Fibroblast of skin of back (primary cell): ENCODE measurements at places on chromosomes 12 and 14.

DNA sequence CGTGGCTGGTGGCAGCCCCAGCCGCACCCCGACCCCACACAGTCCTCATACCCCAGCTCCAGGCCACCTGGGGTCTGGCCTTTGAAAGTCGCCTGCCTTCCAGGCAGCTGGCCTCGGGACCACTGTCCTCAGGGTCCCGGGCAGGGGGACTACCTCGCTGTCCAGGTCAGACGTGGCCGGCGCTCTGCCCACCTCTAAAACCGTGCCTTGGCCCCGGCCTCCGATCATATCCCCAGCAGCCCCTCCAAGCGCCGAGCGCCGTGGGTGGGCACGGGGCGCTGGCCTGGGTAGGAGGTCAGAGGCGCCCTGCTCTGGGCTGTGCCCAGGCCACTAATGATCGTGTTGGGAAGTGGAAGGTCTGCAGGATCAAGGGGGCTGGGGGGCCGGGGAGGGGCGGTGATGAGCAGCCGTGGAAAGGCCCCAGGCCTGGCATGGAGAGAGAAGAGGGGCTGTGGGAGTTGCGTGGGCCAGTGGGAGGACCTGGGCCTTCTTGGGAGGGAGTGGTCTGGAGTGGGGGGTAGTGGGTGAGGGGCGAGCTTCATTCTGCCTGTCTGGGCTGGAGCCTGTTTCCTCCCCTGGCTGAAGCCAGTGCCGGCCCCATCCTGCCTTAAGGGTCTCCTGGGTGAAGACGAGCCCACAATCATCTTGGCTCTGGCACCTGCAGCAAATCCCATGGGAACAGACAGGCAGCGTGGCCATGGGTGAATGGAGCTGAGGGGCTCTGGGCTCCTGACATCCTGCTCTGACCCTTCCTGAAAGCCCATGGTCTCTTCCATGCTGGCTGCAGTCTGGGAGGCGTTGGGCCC lies 4.9 kb downstream of the TMEM121 start:
- no peak for DNase-seq

- peak; percentile 63 for DNase-seq
Observed at GRCh38 chr14:41549821-41550607, 56.7 kb upstream of the LRFN5 start.

DNA sequence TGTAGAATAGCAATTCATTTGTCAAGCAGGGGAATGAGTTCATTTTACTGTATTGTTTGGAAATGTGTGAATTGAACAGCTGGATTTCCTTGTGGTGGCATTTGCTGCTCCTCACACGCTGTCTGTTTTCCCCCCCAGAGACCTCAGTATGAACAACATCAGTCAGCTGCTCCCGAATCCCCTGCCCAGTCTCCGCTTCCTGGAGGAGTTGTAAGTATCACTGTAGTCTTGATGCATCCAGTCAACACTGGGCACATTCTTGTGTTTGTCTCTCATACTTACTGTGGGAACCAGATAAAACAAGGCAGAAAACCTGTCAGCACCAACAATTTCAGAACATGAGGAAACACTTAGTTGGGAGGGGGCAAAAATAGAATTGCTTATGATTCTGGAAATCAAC lies 64.9 kb downstream of the LGR5 start:
- DNase-seq: peak; percentile 72

DNA sequence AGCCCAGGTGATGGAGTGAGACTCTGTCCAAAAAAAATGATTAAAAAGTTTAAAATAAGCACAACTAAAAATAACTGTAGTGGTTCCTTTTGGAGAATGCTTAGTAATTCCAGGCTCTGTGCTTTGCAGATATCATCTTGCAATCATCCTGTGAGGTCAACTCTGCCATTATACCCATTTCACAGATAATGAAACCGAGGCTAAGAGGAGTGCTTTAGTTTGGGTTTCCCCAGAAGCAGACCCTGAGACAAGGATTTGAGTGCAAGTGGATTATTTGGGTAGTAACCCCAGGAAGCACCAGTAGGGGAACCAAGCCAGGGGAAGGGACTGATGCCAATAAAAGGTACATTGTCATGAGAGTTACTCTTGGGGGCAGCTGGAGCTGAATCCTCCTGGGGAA lies 44.7 kb downstream of the RIN3 start:
- no peak for DNase-seq

DNA sequence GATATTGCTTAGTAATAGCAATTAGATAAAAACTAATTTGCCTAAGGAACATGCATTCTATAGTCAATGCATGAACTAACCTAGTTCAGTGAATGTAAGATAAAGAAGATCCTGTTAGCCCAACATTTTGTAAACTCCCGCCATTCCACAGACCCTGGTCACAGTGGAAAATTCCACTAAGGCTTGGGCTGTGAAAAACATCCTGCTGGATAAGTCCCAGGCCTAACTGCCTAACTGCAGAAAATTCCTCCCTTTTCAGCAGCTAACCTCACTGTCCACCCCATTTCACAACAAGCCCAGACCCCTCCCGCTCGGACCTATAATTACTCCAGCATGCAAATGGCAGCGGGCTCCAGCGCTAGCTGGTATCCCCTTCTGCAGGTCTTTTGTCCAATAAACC lies 97.9 kb upstream of the GARIN6 start:
- no peak for DNase-seq

DNA sequence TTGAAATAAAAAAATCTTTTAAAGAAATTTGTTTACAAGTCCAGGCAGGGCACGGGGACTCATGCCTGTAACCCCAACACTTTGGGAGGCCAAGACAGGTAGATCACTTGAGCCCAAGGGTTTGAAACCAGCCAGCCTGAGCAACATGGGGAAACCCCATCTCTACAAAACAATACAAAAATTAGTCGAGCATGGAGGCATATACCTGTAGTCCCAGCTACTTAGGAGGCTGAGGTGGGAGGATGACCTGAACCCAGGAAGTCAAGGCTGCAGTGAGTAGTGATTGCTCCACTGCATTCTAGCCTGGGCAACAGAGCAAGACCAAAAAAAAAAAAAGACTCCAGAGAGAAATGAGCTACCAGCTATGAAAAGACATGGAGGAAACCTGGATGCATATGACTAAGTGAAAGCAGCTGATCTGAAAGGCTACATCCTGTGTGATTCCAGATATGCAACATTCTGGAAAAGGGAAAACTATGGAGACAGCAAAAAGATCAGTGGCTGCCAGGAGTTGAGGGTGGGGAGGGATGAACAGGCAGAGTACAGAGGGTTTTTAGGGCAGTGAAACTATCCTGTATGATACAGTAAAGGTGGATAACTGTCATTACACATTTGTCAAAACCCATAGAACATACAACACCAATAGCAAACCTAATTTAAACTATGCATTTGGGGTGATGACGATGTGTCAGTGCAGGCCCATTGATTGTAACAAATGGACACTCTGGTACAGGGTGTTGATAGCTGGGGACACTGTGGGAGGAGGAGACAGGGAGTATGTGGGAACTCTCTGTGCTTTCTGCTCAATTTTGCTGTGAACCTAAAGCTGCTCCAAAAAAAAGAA lies 59.9 kb downstream of the PRKAB1 start:
- DNase-seq: no peak

- no peak for DNase-seq
Observed at GRCh38 chr14:94964931-94965330, 192.4 kb downstream of the DICER1 start.

DNA sequence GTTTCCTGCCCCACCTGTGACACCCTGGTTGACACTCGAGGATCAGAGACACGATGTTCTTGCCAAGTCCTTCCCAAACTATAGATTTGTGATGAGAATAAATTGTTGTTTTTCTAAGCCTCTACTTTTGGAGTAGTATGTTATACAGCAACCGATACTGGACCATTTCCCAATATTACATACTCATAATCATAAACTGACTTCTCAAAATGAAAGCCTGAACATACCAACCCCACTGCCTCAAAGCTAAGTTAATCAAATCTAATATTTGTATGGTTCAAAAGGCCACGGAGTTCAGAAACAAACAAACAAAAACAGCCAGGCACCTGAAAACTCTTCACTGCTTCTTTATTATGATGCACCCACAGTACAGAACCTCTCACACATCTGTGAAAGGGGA lies 52.3 kb upstream of the GPHB5 start:
- DNase-seq: no peak

- DNase-seq: peak; percentile 43
Observed at GRCh38 chr14:30988509-30988908, 36.9 kb upstream of the AP4S1 start.

DNA sequence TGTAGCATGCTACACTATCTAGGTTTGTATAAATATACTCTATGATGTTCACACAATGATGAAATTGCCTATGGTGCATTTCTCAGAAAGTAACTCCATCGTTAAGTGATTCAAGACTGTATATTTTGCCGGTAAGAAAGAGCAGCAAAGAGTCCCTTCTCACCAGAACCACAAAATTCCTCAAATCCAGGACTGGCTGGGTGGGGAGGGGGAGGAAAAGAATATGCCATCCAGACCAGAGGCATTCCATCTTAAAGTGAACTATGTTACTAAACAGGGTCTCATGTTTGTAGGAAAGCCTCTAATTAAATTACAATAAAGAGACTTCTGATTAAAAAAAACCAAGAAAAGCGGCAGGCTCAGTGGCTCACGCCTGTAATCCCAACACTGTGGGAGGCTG lies 11.5 kb downstream of the UBE2N start:
- peak; percentile 29 for DNase-seq

DNA sequence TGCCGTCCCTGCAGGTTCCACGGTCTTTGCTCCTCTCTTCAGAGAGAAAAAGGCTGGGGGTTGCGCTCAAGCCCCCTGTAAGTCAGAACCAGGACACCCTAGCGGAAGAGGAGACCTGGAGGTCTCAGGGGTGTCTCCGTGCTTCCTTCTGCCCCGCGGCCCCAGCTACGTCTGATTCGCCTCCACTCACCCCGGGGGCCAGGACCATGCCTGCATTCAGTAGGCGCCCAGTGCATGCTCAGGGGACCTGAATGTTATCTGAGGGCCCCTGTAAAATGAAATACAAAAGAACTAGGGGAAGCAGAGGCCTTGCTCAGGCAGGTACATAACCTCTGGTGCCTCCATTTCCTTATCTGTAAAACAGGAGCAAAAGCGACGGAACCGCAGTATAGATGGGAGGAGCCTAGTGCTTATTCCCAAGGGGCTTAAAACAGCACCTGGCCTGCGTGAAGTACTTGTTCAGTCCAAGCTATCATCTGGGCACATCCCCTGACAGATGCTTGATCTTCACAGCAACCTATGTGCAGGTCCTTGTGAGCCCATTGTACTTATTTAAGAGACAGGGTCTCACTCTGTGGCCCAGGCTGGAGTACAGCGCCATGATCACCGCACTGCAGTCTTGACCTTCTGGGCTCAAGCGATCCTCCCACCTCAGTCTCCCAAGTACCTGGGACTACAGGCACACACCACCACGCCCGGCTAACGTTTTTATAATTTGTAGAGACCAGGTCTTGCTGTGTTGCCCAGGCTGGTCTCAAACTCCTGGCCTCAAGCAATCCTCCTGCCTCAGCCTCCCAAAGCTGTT lies 110.3 kb upstream of the NCOR2 start:
- DNase-seq: no peak

- peak; percentile 54 for DNase-seq
Observed at GRCh38 chr12:84738481-84738972, 174.1 kb downstream of the SLC6A15 start.

GRCh38 chr14:28704153-28704552 lies 62.4 kb upstream of the FOXG1 start:
- no peak for DNase-seq

GRCh38 chr12:109518820-109519665 lies 41.6 kb downstream of the UBE3B start:
- peak; percentile 94 for DNase-seq

GRCh38 chr12:3534511-3534910 lies 43.5 kb downstream of the PRMT8 start:
- DNase-seq: no peak

DNA sequence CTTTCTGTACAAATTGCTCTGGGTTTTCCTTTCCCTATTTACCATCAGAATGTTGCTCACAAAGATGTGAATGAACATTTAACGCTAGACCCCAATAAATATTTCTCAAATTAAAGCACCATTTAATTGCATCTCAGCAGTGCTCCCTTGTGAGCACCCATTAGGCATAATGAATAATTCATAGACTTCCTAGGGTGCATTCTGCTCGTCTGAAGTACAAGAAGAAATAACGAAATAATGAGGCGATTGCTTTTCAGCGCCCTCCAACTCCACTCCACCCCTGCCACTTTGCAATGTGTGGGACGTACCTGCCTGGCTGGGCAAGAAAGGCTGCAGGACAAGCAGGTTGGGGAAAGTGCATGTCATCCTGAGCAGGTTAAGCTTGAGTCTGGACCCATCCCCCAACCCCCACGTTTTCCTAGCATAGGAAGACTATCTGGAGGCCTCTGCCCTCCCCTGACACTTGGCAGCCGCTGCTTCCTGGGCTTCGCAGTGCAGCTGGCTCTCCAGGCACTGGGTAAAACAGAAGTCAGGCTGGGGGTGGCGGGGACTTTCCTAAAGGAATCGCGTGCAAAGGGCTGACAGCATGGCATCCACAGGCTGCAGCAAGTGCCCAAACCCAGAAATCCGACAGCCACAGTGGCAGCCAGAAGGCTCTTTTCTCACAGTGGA lies 253.7 kb downstream of the DUSP6 start:
- peak; percentile 13 for DNase-seq

DNA sequence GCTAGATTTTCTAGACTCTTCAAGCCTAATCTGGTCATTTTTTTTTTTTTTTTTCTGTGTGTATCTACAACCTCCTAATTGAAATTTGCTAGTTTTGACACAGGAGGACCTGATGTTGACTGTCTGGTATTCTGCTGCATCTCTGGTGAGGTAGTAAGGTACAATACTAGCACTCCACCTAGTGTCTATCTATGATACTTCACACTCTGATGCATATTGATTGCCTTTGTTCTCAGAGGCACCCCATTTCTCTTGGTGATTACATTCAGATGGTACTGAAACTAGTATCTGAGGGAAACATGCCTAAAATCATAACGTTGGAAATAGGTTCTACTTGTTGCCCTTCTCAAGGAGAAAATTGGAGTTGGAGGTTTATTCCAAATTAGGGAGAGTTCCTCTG lies 930.5 kb upstream of the NOVA1 start:
- peak; percentile 54 for DNase-seq

DNA sequence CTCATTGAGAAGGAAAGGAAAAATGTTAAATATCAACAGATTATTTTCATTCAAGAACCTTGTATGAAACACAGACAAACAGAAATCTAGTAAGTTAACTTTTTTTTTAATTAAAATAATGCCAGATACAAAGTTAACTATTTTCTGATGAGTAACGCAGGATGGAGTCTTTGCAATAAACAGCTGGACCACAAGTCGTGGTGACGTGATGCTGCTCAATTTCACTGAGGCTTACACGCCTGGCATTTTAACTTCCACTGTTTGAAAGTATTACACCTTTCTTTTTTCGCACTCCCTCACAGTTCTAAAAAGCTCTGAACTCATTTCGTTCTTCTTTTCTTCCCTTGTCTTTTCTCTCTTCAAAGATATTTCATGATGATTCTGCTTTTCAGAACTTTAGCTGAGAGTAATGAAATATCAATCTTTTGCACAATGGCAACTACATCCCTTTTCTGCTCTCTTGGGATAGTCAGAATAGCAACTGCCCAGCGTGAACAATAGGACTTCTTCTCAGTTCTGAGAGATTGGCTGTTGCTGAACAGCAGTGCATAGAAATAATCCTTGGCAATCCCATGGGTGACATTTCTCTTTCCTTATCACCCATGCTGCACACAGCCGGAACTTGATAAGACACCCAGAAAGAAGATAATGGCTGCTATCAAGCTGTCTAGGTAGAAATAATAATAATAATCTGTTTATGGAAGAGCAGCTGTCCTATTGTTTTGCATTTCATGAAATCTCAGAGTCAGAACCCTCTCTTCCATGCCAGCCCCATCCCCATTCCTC lies 160.5 kb downstream of the BTG1 start:
- DNase-seq: no peak
